ENCODE measurements at places on chromosomes 1 and 21. TPM values are rescaled to one million over a fixed set of nuclear protein-coding genes. Genes with fewer than 3 reads are reported as not detected.

The ETV3L gene
- not detected for total RNA-seq

The CELA2A gene
- not detected for total RNA-seq

The SAMD11 gene
- total RNA-seq: 1.3 TPM

The UTS2 gene
- 0.33 TPM for total RNA-seq

The PODN gene
- not detected for total RNA-seq

The HRNR gene
- not detected for total RNA-seq

The CAMK1G gene
- not detected for total RNA-seq

The ILDR2 gene
- not detected for total RNA-seq

The PLA2G2F gene
- not detected for total RNA-seq

The ADCY10 gene
- total RNA-seq: not detected

The GBP6 gene
- 75.2 TPM for total RNA-seq
